ENCODE measurements at places on chromosomes 2 and 18. TPM values are rescaled to one million over a fixed set of nuclear protein-coding genes. Genes with fewer than 3 reads are reported as not detected.

Gene COL4A3
- total RNA-seq: 0.56 TPM

Gene TSGA10
- total RNA-seq: 4.6 TPM

Gene KCNE4
- 0.83 TPM for total RNA-seq

Gene ACVR1
- 24.8 TPM for total RNA-seq

Gene BBS5
- total RNA-seq: 6.1 TPM

Gene FER1L5
- total RNA-seq: not detected

Gene GKN2
- total RNA-seq: 2.4 TPM

Gene NIFK
- total RNA-seq: 77.9 TPM
